Pancreas (tissue), 10 donors: ENCODE measurements at places on chromosomes 6 and 20. TPM values are rescaled to one million over a fixed set of nuclear protein-coding genes. Genes with fewer than 3 reads are reported as not detected.

Gene RNF217
- total RNA-seq: 14.3 TPM

Gene CCDC170
- 0.81 TPM for total RNA-seq

Gene SPDEF
- total RNA-seq: 0.57 TPM

Gene DACT2
- total RNA-seq: 6.5 TPM
